ENCODE measurements at places on chromosomes 4 and X.

GRCh38 chr4:166726832-166727231 lies 507.5 kb downstream of the SPOCK3 start:
- DNase-seq = no peak

DNA sequence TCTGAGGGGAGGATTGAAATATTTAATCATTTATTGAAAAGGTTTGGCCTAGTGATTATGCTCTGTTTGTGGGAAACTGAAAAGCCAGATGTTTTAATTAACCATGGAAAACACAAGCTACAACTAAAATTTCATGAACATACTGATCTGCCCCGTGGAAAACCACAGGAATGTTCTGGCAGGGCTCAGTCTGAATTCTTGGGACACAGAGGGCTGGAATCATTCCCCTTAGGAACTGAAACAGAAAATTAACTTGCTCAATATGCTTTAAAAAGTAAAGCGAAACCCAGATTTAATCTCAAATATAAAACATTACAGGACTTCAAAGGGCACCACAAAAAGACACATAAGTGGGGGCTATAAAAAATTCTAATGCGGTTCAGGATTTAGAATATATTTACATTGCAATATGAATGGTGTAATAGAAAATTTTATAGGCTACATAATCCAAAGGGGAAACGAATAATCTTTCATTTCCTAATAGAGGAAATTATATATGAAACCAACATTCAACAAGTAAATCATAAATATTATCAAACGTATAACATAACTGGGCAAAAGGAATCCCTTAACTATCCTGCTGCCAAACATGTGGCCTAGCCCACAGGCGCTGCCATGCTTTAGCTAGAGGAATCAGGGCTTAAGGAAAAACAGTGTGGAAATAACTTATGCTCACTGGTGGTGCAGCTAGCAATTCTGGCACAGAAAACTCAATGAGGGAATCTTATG lies 70.9 kb downstream of the APBB2 start:
- peak; percentile 96 for DNase-seq

GRCh38 chrX:129690435-129690834 lies 35.7 kb upstream of the APLN start:
- peak; percentile 81 for DNase-seq

DNA sequence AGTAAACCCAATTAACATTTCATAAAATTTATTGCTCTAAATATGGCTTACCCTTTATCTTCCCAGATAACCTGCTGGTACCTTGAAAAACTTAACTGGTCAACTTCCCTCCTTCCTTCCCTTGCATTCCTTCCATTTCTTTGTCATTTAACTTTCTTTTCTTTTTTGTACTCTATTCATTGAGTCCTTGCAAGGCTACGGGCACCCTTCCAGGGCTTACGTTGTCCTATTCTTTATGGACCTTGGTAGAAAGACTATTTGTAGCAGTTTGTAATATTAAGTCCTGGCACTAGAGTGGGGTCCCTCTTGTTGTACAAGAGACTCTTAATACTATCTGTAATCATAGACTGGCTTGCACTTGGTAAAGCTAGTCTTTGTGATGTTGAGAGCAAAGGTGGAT lies 8.0 kb upstream of the GATB start:
- DNase-seq = no peak

DNA sequence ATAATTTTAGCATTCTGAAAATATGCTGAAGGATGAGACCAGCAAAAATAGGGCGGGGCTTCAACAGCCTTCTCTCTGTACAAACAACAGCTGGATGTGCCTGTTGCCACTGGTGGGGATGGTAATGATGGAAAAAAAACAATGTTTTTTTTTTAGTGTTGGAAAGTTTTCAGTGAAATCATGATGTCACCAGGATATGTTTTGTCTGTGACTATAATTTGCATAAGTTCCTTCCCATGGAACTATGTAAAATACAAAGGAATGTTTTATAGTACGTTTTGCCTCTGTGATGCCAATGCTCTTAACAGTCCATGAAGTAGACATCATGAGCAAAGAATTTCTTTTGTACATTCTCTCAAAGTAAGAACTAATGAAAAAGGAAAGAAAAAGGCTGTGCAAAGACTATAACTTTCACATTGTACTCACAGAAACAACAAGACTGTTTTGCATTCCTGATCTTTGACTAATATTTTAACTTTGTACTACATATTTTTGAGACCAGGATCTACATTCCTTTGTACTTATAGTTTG lies 589.7 kb downstream of the SPRY1 start:
- DNase-seq = peak; percentile 97

DNA sequence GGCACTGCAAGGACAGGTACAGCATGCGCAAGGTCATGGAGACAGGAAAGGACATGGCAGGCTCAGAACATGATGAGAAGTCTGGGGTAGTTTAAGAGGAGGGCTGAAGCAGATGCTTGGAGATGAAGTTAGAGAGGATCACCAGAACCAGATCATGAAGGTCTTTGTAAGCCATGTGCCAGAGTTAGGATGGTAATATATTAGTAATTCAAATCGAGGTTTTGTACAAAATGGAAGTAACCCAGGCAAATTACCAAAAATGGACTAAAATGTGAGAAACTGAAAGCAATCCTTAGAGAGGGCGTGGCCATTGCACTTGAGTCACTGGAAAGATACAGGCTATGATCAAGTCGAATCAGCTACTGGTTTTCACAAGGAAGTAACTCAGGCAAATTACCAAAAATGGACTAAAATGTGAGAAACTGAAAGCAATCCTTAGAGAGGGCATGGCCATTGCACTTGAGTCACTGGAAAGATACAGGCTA lies 13.5 kb downstream of the RXFP1 start:
- DNase-seq = peak; percentile 93

DNA sequence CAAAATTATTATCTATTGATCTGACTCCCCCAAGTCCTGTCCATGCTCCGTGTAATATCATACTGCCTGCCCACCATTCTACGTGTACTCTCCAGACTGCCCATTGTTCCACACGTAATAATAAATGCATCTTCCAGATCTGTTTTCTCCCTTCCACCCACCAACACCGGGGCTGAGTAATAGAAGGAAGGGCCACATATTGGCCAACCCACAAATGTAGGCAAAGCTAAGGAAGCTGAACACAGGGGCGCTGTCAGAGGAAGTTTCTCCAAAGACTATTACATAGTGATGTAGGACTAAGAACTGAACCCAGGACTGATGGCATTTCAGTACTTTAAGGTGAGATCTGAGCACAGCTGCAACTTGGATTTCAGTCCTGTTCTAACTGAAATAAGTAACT lies 135.8 kb upstream of the GUCY1A1 start:
- DNase-seq = no peak

DNA sequence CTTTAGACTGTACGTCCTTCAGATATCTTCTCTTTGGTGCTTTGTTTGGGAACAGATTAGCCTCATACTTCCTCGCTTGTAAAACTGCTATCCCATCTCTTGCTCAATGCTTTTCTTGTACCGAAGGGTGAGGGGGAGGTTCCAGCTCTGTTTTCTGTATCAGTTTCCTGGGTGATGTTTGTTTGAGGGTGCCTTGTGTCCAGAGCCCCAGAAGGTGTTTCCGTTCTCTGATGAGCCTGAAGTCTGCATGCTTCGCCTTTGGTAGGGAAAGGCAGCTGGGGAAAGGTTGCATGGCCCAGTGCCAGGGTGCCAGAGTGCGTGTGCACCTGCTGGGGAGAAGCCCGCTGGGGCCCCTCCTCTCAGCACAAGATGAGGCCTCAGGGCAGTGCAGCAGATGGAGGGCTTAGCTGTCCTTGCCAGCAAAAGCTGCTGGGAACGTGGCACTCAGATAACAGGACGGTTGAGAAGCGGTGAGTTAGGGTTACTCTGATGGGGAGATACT lies 73.7 kb downstream of the TBL1X start:
- no peak for DNase-seq

GRCh38 chr4:6578221-6578620 lies 3.2 kb downstream of the MAN2B2 start:
- DNase-seq = no peak

- no peak for DNase-seq
Observed at GRCh38 chr4:161457906-161458305, 705.9 kb downstream of the FSTL5 start.

GRCh38 chr4:27412613-27413012 lies 552.0 kb downstream of the STIM2 start:
- DNase-seq = no peak
